Activated CD4-positive, alpha-beta T cell treated with anti-CD3 and anti-CD28 coated beads for 4 hours (primary cell): ENCODE measurements at places on chromosomes 5 and 9.

DNA sequence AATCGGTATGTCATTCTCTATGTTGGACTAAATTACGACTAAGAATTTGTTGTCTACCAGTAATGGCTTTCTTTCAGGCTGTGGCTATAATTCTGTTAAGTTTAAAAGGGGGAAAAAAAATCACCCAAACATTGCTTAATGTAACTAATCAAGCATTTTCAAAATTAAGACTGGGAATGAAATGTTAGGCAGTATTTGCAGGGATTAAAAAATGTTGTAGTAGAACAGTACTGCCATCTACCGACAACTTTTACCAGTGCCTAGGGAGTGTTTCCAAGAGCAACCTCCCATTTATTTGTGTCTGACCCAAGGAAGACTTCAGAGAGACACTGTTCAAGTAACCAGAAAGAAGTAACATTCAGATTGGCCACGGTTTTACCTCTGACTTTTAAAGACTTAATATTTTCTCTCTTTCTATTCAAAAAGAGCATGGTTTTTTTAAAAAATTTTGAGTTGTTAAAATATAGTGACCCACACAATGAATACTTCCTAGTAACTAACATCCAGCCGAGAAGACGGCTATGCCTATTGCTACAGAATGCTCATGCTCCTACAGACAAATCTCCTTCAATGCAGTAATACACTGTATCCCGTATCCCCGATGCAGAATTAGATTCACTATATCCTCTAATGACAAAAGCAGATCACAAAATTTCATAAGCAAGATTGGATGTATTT is 92.4 kb downstream of the ARL15 start:
- DNase-seq, result no peak

DNA sequence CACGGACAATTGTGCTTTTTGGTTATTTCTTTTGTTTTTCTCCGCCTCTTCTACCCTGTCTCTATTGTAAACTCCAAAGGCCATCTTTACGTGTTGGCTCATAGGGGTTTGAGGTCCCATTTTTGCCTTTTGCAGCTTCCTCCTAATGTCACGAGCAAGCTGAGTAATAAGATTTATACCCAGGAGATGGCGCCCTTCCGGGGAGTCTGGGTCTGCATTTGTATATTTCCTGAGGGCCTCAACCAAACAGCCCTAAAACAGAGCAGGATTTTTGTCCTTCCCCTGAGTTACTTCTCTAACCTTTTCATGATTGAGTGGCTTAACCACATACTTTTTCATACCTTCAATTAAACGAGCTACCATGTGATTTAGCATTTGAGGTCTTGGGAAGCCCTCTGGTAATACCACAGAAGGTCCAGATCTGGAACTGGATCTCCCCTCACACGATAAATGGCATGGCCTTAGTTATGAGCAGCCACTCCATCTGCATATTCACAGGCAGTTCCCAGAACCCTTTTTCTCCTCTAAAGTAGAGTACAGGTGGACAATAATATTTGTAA is 11.2 kb upstream of the CFAP95 start:
- DNase-seq, result peak; percentile 8

DNA sequence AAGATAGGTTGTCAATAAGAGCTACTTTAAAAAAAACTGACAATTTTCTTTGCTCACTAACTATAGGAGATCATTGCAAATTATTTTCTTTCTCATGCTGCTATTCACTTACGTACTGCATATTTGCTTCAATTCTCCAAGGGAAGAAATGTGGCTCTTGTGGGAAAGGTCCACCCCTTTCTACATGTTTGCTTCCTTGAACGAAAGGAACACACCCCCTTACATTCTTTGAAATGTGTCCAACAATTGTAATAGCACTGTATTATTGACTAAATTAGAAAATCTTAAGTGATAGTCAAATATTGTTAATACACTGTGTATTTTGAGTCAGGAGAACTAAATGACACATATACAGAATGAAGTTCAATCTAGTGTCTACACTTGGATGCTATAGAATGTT is 5.2 kb downstream of the MEF2C start:
- no peak for DNase-seq

GRCh38 chr5:90015584-90016018 is 394.0 kb downstream of the CETN3 start:
- DNase-seq, result no peak

DNA sequence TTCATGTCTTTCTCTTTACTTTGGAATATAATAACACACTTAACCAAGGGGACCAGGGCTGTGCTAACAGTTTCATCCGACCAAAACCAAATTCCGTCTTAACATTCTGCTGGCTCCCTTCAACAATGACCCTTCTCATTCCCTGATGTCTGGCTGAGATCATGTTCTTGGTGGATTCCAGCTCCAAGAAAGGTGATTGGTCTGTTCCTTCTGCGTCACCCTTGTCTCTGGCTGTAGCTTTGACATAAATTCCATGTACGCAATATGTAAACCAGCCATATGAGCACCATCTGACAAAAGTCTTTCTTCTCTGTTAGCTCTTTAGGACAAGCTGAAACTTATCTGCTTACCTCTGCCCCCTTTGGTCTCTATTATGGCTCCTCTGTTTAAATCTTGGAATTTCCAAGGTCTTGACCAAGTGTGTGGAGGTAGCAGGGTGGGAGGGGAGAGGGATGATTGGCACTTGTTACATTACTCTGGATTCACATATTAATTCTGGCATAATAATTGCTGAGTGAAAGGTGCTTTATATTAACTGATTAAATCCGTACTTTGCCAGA is 45.7 kb upstream of the HSD17B4 start:
- DNase-seq, result no peak

- no peak for DNase-seq
Measured at GRCh38 chr5:95317687-95318086, 32.8 kb upstream of the MCTP1 start.

- DNase-seq, result no peak
Measured at GRCh38 chr5:141920771-141921170, 2.9 kb upstream of the DELE1 start.

DNA sequence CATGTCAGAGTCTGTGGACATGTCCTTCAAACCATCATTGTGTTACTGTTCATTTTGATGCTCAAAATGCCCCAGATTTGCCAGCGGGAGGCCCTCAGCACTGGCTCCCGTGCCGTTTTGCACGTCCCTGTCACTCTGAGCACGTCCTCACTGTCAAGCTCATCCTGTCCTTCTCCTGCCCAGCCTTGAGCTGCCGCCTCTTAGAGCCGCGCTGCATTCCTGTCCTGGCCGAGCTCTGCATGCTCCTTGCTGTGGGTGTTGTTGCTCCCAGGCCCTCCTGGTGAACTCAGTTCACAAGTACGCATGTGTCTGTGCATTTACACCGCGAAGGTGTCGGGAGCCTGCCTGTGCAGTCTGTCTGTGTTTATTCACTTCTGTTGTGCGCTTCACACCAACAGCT is 62.2 kb downstream of the WNK2 start:
- no peak for DNase-seq

DNA sequence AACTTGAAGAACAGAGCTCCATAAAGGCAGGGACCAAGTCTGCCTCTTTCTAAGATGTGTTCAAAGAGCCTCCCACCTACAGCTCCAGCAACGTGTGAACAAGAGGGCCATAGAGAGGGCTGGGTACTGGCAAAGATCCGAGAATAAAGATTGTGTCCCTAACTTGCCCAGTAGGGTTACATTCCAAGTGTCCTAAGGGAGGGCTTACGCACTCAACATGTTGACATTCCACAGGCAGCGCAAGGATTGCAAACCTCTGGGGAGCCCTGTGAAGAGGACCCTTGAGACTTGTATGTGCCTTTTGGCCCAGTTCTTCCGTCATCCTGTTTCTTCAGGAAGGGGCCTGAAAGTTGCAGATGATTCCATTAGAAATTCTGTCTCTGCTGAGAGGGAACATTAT is 48.2 kb upstream of the ENTREP1 start:
- DNase-seq, result no peak

DNA sequence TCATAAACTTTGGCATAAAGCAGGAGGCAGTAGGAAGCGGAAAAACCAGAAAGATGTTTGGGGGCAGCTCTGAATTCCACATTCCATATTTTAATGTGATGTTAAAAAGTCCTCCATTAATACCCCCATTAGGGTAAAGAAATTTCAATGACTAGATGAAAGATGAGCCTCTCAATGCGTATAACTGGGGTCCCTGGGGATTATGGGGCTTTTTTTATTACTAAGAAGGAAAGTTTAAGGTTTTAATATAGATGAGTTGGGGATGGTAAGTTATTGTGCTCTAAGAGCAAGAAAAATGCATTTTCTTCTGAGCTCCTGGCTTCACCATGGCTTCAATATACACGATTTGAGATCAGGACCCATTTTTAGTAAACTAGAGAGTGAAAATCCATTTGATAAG is 321.9 kb downstream of the CDK5RAP2 start:
- DNase-seq, result no peak

DNA sequence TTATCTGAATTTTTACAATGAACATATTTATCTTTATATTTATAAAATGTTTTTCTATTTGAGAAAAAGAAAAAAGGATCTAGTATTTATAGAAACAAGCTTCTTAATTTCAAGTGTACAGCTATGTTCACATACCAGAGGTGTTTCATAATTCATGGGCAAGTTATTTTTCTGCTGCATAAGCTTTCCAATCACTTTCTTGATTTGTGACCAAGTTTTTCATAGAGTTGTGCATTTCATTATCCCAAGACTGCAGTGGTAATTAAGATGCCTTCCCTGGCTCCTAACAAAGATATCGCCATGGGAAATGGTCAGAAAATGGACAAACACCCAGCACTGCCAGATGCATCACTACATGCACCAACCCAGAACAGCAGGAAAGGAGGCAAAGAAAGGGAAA is 124.6 kb downstream of the GNAQ start:
- DNase-seq, result no peak

GRCh38 chr9:76608575-76609273 is 149.7 kb downstream of the GCNT1 start:
- DNase-seq, result no peak

DNA sequence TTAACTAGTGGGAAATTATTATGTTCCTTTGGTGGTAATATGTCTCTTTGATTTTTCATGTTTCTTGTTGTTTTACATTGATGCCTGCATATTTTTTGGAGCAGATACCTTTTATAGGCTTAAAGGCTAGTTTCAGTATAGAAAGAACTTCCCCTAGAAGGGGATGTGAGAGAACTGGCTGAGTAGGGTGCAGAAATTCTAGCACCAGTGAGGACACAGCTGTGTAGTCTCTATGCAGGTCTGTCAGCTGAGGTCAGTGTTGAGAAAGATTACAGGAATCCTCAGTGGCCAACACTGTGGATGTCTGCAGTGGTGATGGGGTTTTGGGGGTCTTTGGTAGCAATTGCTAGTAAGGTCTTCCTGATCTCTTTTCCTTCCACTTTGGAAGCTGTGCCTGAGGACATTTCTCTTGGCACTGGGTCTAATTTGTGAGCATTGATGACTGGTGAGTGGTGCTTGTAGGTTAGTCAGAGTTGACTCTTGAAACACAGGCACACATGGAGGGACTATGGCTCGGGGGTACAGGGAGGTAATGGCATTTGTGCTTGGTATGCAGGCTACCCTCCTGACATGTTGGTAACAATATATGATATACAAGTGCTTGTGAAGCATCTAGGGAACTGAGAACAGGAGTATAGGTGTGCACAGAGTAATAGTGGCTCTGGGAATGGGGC is 221.4 kb downstream of the SPATA31D1 start:
- DNase-seq, result no peak

DNA sequence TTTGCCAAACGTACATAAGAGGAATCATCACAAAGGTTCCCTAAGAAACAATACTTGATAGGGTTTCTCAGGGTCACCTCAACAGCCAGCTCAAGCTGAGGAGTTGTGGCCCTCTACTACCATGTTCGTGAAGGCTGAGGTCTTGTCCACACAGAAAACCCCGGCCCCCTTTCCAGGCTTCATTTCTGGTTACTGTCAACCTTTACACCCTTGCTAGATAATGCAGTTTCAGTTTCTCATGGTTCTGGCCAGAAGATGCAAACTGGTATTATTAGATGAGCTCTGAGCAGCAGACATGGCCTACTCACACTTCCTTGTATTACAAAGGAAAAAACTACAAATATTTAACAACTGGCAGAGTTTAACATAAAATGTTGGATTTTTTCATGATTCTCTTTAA is 22.8 kb upstream of the KCNN2 start:
- no peak for DNase-seq

DNA sequence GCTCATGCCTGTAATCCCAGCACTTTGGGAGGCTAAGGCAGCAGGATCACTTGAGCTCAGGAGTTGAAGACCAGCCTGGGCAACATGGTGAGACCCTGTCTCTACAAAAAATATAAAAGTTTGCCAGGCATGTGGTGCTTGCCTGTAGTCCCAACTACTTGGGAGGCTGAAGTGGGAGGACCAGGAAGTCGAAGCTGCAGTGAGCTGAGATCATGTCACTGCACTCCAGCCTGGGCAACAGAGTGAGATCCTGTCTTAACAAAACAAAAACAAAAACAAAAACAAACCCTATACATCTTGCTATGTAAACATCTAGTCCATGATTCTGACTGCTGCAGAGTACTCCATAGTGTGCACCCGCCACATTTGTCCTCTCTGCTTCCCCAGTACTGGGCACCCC is 19.8 kb upstream of the PPP2CA start:
- DNase-seq, result no peak

GRCh38 chr9:133563291-133563796 is 28.8 kb downstream of the ADAMTSL2 start:
- no peak for DNase-seq
